ENCODE measurements at places on chromosomes 2 and 18.

DNA sequence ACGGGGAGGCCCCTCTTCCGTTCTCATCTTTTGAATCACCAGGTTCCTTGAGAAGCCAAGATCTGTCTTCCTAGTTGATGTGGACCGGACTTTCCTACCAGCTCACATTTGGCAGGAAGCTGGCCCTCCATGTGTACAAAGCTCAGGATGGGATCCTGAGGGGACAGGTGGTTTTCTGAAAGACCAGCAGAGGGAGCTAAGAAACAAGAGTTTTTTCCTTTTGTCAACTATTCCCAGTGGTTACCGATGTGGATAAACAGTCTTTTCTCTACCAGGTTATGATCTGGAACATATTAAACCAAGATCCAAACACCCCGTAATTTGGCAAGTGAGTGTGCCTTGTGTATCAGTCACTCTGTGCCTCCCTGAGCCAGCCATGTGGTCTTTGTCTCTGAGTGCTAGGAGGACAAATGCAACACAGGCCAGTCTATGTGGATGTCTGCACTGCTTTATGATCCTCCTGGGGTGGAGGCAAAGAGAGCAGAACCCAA is 25.1 kb upstream of the ARHGAP25 start:
- DNase-seq: no peak

- no peak for DNase-seq
Observed at GRCh38 chr2:98015671-98016070, 19.9 kb upstream of the TMEM131 start.

GRCh38 chr2:168962636-168963035 is 61.5 kb downstream of the G6PC2 start:
- DNase-seq: no peak

- DNase-seq: no peak
Observed at GRCh38 chr2:49416252-49416651, 261.9 kb upstream of the FSHR start.

GRCh38 chr2:178325268-178325667 is 125.7 kb downstream of the PRKRA start:
- no peak for DNase-seq

- no peak for DNase-seq
Observed at GRCh38 chr18:24234330-24234729, 95.5 kb downstream of the CABYR start.

DNA sequence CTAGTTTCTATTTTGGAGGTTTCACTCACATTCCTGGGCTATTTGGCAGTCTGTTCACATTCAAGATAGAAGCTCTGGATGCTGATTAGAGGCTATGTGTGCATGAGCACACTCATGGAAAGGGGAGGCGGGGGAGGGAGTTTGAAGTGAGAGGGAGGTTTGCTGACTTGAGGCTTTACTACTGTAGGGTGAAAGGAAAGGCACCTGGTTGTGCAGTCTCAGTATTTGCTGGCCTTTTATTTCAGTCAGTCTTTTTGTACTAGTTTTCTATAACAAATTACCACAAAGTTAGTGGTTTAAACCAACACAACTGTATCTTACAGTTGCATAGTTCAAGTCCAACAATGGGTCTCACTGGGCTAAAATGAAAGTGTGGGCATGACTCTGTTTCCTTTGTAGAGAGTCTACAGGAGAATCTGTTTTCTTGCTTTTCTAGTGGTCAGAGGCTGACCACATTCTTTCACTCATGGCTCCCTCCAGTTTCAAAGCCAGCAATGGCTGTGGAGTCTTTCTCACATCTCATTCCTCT is 47.7 kb upstream of the NR4A2 start:
- no peak for DNase-seq

- no peak for DNase-seq
Observed at GRCh38 chr2:29766191-29766590, 155.2 kb downstream of the ALK start.

- no peak for DNase-seq
Observed at GRCh38 chr2:118431165-118431517, 342.9 kb downstream of the INSIG2 start.

- no peak for DNase-seq
Observed at GRCh38 chr2:239904496-239904895, 120.6 kb downstream of the NDUFA10 start.

DNA sequence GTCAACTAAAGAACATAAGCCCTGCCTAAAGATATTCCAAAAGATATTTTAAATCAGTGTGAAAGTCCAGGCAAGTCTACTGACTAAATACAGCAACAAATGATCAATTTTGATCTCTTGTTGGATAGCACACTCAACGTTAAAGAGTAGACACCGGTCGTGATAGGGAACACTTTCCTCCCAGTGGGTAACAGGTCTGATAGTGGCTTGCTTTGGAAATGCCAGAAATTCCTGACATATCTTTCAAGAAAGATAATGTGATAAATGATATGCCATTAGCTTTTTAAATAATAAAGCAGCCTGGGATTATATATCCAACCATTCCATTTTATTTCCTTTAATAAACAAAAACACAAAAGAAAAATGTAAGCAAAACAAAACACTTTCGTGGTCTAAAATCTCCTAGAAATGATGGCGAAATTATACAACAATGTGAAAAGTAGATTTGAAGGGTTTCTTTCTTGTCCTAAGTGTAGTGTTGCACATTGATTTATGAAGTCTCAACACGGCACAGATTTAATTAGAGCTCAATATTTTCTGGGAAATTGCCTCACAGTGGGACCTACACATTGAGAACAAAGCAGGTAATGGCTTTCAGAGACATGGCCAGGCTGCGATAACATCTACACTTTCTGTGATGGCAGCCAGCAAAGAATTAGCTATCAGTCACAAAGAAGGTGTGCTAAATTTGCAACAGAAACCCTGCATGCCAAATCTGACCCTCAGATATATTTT is 158.6 kb downstream of the PPP1R1C start:
- no peak for DNase-seq

DNA sequence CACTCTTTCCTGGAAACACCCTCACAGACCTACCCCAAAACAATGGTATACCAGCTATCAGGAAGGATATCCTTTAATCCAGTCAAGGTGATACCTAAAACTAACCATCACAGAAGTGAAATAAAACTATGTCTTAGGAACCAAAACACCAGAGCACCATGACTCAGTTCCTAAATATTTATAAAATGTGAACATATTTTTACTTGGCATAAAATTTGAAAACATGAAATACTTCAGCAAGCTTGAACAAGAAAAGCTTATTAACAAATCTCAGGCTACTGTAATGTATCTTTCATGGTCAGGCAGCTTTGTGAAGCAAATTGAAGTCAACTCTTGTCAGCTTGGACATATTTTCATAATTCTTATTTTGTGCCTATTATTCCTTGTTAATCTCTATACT is 440.8 kb upstream of the CDH20 start:
- DNase-seq: no peak

- no peak for DNase-seq
Observed at GRCh38 chr18:76430636-76431035, 64.4 kb downstream of the ZNF516 start.

DNA sequence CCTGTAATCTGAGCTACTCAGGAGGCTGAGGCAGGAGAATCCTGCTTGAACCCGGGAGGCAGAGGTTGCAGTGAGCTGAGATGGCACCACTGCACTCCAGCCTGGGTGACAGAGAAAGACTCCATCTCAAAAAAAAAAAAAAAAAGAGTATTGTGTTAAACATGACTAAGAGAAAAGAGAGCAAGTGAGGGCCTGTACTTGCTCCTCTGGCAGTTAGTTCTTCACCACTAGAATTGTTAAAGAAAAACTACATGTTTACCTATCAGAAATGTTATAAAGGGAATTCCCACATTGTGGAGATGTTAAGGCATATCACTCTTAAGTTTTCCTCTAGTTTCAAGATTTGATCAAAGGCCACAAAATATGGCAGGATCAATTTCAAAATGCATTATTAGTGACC is 75.4 kb upstream of the LRATD1 start:
- DNase-seq: no peak

- DNase-seq: no peak
Observed at GRCh38 chr2:54479424-54479823, 23.3 kb downstream of the SPTBN1 start.

GRCh38 chr2:75560768-75561565 is at the start of gene EVA1A:
Gene EVA1A, minus strand, starts transcription at chr2:75560939. Its CDS starts 42,799 bp downstream, at chr2:75518140.
- DNase-seq: no peak

DNA sequence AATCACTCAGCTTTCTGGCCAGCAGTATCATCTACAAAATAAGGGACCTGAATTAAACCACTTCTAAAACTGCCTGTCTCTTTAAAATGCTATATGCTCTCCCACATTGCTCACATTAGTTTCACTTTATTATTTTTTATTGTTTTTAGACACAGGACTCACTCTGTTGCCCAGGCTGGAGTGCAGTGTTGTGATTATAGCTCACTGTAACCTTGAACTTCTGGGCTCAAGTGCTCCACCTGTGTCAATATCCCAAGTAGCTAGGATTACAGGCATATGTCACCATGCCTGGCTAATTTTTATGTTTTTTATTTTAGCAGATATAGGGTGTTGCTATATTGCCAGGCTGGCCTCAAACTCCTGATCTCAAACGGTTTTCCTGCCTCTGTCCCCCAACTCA is 591.3 kb upstream of the ZNF804A start:
- no peak for DNase-seq

- DNase-seq: no peak
Observed at GRCh38 chr2:119206201-119206600, 17.4 kb upstream of the STEAP3 start.

- no peak for DNase-seq
Observed at GRCh38 chr2:84882775-84883550, 2.1 kb upstream of the TRABD2A start.

GRCh38 chr18:79878741-79879378 is 72.6 kb downstream of the SLC66A2 start:
- DNase-seq: no peak

- DNase-seq: no peak
Observed at GRCh38 chr18:34342960-34343359, 118.2 kb upstream of the NOL4 start.

DNA sequence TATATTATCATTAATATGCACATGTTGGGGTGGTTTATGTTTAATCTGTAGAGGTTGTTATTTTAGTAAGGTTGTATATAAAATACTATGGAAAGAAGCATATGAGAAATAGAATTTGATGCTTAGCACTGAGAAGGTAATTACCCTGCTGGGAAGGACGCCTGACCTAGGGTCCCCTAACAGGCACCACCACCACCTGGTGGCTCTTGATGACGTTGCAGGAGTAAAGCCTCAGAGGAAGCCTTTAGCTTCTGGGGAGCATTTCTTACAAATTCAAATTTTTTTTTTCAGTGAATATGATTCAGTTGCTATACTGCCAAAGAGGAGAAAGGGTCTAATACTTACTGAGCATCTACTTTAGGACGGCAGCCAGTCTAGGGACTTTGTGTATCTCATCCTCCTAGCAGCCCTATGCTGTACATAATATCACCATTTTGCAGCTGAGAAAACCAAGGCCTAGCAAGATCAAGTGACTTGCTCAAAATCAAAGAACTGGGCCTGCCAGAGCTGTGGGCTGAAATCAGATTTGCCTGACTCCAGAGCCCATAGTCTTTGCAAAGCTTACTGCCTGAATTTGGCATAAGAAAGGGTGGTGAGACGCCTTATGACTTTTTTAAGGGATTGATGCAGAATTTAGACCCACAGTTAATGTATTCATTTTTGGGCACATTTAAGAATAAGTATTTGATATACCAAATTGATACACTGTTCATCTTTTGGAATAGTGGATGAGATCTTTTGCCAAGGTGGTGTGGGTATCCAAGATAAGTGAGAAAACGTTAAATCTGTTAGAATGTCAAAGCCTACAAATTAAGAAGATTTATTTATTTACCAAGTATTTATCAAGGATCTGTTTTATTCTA is 78.8 kb upstream of the GAREM1 start:
- peak; percentile 31 for DNase-seq

- DNase-seq: no peak
Observed at GRCh38 chr18:61502472-61502871, 169.2 kb downstream of the CDH20 start.

- no peak for DNase-seq
Observed at GRCh38 chr18:58392324-58393000, 236.4 kb downstream of the ALPK2 start.

DNA sequence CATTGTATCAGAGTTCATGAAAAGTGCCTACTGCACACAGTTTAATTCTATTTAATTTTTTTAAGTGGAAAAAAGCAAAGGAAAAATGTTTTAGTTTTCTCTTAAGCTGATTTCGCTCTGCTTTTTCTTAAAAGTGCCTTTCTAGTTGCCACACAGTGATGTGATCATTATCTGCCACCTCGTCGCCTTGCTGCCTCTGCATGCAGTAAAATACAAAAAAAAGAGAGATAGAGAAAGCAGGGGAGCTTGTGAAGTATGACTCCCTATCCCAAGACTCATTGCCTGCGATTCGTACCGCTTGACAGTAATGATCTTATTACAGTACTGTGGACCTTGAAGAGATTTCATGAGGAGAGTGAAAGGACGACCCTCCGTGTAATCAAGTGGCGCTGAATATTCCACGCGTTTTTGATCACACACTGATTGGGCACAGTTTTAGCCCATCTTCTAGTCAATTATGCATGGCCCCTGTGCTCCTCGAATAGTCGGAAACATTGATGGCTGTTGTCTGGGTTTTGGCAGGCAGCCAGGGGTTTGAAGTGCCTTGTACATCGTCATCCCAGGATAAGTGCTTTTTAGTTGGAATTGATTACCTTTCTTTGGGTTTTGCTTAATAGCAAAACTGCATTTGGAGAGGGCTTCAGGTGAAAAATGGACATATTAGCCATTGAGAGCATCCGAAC is 188.3 kb downstream of the GBX2 start:
- DNase-seq: no peak

DNA sequence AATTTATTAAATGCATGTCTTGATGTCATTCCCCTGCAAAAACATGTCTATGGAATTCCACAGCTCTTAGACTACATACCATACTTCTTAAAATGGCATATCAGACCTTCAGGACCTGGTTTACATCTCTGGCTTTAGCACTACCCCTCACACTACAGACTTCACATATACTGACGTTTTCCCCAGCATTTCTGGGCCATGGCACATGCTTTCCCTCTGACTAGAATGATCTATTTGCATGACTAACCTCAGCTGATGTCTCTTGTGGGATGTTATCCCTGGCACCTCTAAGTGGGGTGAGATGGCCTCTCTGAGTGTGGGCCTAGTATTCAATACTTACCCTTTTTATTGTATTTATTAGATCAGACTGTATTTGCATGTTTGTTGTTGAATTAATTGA is 381.6 kb downstream of the ERBB4 start:
- DNase-seq: no peak

DNA sequence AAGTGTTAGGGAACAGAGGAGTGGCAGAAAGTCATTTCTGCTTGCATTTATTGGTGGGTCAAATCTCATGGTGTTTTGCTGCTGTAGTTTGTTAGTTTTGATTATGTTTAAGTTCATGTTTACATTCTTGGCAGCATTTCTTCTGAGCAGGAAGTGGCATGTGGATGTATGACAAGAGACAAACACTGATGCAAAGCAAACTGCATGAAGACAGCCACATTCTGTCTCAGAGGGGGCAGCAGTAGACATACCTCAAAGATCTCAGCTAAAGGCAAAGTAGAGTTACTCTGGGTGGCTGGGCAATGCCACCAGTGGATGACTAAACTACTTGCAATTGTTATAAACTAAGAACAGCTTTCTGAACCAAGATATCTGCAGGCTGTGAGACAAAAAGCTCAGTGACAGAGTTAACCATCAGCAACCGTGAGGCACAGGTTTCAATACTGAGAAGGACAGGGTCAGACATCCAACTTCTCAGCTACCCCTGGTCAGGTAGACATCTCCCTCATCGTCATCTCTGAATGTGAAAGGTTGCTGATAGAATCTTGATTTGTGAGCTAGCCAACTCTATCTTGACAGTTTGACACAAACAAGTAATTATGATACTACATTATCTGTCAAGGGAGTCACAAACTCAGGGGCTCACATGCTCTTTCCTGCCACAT is 16.4 kb downstream of the GALNT3 start:
- DNase-seq: no peak

- DNase-seq: no peak
Observed at GRCh38 chr2:176328149-176328548, 58.9 kb downstream of the MTX2 start.

All from activated naive CD8-positive, alpha-beta T cell treated with anti-CD3 and anti-CD28 coated beads, Interleukin-2, amount 10 ng/mL, durations not matched to agents 7 days and 5 days (primary cell).